Activated T-helper 9 cell treated with anti-CD3 and anti-CD28 coated beads, Interleukin-2, amount 50 U/mL, for 16 hours (primary cell): ENCODE measurements at places on chromosomes 11 and 22.

- DNase-seq = peak; percentile 72
Measured at GRCh38 chr22:50016988-50017700, 4.6 kb upstream of the IL17REL start.

GRCh38 chr11:82559609-82560008 is 174.1 kb downstream of the FAM181B start:
- no peak for DNase-seq

- DNase-seq = no peak
Measured at GRCh38 chr11:19059833-19060232, 684 bp downstream of the MRGPRX2 start.

GRCh38 chr11:82718307-82718706 is 15.4 kb downstream of the FAM181B start:
- DNase-seq = no peak

DNA sequence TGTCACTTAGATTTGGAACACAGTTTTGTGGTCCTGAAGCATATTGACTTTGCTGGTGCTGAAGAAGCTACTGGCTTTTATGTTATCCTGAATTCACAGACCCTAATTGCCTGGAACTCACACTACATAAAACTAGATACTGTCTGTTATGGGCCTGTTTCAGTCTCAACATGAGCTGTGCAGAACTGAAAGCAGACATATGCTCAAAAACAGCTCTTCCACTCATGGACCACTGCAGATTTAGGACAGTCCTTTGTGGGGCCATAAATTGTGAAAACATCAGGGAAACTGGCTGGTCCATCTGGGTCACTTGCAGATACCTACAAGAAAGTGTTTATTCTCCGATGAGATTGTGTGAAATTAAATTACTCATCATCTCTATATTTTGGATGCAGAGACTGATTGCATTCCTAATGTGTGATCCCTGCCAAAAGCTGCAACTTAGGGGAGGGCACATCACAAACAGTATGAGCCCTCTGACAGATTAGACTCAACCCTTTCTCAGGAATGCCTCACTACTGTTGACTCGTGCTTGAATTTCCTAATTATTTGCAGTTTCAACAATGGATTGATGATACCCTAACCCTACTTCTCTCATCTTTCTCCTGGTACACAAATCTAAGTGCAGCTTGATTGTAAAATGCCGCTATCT is 10.2 kb upstream of the CLNS1A start:
- DNase-seq = no peak
